ENCODE measurements at places on chromosomes 2 and 18. TPM values are rescaled to one million over a fixed set of nuclear protein-coding genes. Genes with fewer than 3 reads are reported as not detected.

GRCh38 chr2:72851333-72851732, 25.5 kb upstream of the EXOC6B start:
- H3K36me3 ChIP-seq: no peaks in the 10 kb centered on the region
- no peak overlapping the region for H3K27ac ChIP-seq
- no peaks in the 10 kb centered on the region for H3K4me1 ChIP-seq
- H3K27me3 ChIP-seq: no peaks in the 10 kb centered on the region
- DNase-seq: no peak

DNA sequence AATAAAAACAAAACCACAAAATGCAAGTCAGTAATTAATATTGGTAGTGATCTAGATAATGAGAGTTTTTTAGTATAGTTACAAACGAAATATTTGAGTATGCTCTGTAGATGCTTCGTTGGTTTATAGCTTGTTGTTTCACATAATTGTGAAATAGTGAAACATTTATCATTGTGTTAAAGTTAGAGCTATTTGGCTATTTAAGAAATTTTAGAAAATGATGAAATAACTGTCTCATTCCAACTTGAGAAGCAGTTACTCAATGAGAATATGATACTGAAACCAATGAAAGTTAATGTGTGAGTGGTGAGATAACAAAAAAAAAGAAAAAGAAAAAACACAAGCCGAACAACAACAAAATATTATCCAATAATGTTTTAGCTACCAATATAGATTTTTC, 475.6 kb upstream of the ZEB2 start:
- H3K4me1 ChIP-seq: no peaks in the 10 kb centered on the region
- H3K27ac ChIP-seq: no peak overlapping the region
- no peaks in the 10 kb centered on the region for H3K27me3 ChIP-seq
- no peaks in the 10 kb centered on the region for H3K36me3 ChIP-seq

- no peaks in the 10 kb centered on the region for H3K27me3 ChIP-seq
- DNase-seq: no peak
- H3K4me1 ChIP-seq: no peaks in the 10 kb centered on the region
- H3K36me3 ChIP-seq: no peaks in the 10 kb centered on the region
Measured at GRCh38 chr2:189854187-189854586, 69.9 kb downstream of the PMS1 start.

DNA sequence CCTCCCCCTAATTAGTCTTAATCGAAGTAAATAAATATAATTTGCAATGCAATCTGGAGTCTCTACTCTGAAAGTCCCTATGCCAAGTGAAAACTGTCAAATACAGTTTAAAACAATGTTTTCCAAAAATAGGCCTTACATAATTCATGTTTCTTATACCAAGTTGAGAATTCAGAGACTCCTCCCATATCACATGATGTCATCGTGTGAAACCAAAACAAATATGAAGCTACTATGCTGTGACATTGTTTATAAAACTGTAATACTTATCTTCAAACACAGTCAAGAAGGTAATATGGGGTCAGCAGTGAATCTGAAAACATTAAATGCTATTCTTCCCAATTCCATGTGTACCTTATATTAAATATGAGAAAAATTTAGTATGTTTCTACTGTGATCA, 940.2 kb upstream of the FANCL start:
- H3K36me3 ChIP-seq: no peaks in the 10 kb centered on the region
- no peaks in the 10 kb centered on the region for H3K4me1 ChIP-seq
- no peak for DNase-seq
- H3K27ac ChIP-seq: no peak overlapping the region
- no peaks in the 10 kb centered on the region for H3K27me3 ChIP-seq

DNA sequence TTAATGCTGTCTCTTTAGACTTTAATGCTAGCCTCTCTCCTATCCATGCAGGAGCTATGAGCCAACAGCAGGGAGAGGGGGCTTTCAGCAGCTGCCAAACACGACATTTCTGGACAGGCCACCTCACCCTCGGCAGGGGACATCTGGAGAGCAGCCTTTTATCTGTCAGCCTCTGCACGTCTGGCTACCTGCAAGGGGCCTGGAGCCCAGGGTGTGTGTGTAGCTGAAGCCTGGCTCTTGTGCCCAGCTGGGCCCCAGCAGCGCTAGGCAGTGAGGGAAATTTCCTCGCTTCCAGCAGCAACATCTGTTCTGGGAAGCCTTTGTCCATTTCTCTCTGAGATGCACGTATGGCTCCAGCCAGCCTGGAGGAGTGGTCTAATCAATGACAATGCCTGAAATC, 728.7 kb upstream of the ID2 start:
- H3K4me3 ChIP-seq: no peak overlapping the region
- H3K27me3 ChIP-seq: no peaks in the 10 kb centered on the region
- no peak for DNase-seq

- no peak overlapping the region for H3K27ac ChIP-seq
- no peak for DNase-seq
- no peaks in the 10 kb centered on the region for H3K4me1 ChIP-seq
- H3K4me3 ChIP-seq: no peak overlapping the region
- no peaks in the 10 kb centered on the region for H3K27me3 ChIP-seq
- H3K36me3 ChIP-seq: no peaks in the 10 kb centered on the region
Measured at GRCh38 chr2:238879043-238879442, 31.2 kb downstream of the TWIST2 start.

DNA sequence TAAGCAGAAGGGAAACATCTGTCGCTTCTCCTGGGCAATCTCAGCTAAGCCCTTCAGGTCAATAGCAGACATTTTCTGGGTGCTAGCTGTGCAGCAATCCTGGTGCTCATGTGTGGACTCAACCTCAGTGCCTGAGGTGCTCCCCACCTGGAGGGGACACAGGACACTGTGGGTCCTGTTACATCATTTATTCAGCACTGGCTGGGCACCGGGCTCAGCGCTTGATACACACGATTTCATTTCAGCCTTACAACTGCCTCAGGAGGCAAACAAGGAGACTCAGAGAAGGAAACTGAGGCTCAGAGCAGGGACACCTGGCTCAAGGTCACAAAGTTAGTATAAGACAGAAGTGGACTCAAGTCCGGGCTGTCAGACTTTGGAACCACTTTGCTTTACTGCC, 46.7 kb downstream of the MARCO start:
- H3K4me3 ChIP-seq: no peak overlapping the region
- no peak for DNase-seq
- H3K27ac ChIP-seq: no peak overlapping the region
- H3K4me1 ChIP-seq: no peaks in the 10 kb centered on the region

DNA sequence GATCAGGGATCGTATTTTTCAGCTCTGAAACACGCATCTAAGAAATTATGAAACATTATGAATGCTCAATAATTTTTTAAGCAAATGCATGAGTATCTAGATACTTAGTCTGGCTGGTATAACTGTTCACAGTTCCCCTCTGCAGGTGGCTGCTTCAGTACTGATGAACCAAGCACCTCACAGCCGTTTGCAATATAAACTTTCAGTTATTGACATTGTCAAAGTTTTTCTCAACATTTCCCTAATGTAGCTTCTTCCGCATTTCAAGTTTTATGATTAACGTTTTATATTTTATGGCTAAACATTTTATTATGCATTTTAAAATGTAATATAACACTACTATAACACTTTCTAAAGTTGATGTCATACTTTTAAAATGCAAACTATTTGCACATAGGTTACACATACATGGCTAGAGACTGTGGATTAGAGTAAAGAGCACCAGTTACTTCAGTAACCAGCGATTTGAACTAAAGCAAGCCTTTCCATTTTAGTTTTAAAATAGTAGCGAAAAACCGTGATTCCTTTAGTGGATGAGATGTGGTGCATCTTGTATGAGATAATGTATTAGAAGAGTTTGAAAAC, 495.4 kb downstream of the XIRP2 start:
- no peak overlapping the region for H3K4me3 ChIP-seq
- H3K27ac ChIP-seq: no peak overlapping the region
- H3K36me3 ChIP-seq: no peaks in the 10 kb centered on the region
- DNase-seq: no peak
- H3K4me1 ChIP-seq: no peaks in the 10 kb centered on the region
- no peaks in the 10 kb centered on the region for H3K27me3 ChIP-seq

DNA sequence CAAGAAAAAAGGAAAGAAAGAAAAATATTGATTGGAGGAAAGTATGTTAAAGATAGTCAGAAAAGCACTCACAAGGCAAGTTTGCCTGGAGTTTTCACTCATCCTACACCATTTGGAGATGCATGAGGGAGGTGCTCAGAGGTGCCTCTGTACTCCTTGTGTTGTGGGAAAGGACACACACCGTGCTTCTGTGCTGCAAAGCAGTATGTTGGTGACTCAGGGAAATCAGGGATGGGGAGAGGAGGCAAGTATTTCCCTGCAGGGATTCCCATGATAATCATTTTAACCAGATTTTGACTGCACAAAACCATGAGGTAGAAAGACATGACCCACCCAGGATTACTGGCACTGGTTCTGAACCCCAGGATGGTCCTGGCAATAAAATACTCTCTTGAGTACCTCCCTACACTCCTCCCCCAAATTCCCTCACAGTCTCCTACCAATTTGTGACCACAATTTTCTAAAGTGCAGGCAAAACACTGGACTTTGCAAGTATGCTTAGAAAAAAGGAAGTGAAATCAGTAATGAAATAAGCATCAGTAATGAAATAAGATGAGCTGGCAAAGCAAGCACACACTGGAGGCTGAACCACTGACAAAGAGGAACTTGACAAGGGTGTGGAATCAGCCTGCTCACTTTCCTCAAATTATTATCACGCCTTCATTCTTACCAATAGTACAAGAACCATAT, 155.5 kb upstream of the ACVR2A start:
- H3K4me1 ChIP-seq: no peaks in the 10 kb centered on the region
- no peak for DNase-seq
- H3K27me3 ChIP-seq: no peaks in the 10 kb centered on the region
- no peak overlapping the region for H3K27ac ChIP-seq
- no peaks in the 10 kb centered on the region for H3K36me3 ChIP-seq
- H3K4me3 ChIP-seq: no peak overlapping the region

The NPHP1 gene
- total RNA-seq: 6.1 TPM

The PAX8 gene
- total RNA-seq: 0.41 TPM

The RBBP8 gene
- 10.3 TPM for total RNA-seq

The GPN1 gene
- 18.5 TPM for total RNA-seq

The RAX gene
- total RNA-seq: not detected

The CABLES1 gene
- 1.9 TPM for total RNA-seq

The RND3 gene
- 171 TPM for total RNA-seq

The NAT8 gene
- not detected for total RNA-seq

The SPATA3 gene
- total RNA-seq: not detected
